ENCODE measurements at places on chromosomes 5 and 9. TPM values are rescaled to one million over a fixed set of nuclear protein-coding genes. Genes with fewer than 3 reads are reported as not detected.

DNA sequence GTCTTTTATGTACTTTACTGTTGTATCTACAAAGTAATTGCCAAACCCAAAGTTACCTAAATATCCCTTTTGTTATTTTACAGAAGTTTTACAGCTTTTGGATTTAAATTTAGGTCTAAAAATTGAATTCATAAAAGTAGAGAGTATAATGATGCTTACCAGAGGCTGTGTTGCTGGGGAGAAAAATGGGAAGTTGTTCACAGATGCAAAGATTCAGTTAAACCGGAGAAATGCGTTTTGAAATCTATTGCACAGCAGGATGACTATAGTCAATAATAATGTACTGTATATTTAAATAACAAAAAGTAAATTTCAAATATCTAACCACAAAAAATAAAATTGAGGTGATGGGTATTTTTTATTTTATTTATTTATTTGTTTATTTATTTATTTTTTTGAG lies 2.6 kb upstream of the ANKRD18A start:
- DNase-seq: no peak

- DNase-seq: no peak
Measured at GRCh38 chr5:16034319-16035001, 145.1 kb downstream of the MARCHF11 start.

- no peak for DNase-seq
Measured at GRCh38 chr9:116154976-116155697, 1.5 kb downstream of the PAPPA start.

DNA sequence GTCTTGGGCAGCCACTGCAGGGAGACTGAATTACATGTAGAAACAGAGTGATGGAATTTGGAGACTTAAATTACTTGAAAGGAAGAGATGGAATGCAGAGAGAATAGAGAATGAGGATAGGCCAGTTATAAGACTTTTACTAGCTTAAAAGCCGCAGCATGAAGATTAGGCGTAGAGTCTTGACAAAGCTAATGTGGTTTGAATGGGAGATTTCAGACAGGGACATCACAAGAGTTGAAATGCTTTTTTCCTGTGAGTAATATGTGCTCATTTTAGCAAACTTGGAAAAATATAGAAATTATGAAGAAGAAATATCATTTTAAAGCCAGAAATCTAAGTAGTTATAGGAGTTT lies 7.5 kb downstream of the CENPP start:
- DNase-seq: no peak

DNA sequence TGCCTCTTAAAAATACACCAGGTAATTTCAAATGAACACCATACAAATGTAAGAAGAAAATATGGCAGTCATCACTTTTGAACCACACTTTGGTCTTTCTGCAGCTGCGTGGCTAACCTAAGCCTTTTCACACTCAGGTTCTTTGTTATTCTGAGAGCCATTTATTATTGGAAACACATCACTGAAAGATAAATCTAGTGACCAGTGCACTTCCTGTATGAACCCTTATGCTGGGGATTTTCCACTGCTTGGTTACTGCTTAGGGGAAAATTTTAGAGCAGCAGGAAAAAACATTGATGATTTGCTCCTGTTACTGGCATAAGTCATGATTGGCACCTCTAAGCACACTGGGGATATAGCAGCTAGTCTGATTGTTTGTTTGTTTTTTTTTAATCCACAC lies 58.6 kb upstream of the RANBP3L start:
- DNase-seq: no peak

- no peak for DNase-seq
Measured at GRCh38 chr5:128920345-128921215, 44.7 kb upstream of the SLC27A6 start.

DNA sequence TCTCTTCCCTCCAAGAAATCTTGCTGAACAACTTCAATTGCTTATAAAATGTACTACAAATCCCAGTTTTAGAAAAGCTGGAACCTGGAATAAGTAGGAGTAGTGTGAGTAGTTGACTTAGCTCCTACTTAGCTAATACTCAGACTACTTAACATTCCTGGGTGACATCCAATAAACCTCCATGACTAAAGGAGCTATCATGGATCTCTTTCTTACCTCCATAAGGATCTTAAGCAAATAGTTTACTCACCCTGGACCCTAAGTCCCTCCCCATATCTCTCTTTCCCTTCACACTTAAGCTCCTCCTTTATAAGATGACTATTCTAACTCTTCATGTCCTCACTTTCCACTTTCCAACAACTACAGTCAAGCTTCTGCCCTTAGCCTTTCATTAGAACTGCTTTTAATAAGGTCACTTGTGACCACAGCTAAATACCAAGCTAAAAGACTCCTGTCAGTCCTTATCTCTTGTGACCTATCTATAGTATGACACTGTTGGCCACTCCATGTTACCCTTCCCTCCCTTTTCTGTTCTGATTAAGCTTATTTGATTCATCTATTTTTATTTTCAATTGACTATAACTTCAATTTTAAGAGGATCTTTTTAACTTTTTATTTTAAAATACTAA lies 194.9 kb downstream of the RFX3 start:
- DNase-seq: no peak

DNA sequence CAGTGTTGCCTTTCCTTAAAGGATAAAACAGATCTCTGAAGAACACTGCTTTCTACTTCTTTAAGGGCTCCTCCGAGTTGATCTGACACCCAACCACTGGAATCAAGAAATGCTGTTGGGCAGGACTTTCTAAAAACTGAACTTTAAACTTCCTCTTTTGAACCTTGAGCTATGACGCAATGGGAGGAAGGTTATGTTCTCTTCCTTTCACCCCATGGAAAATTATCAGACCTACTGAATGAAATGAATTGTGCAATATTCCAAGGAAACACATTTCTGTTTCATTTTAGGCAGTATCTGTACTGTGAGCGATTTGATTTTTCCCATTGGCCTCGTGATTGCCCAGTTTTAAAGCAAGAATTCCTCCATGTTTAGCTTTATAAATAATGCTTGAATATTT lies 206.0 kb upstream of the PRR16 start:
- no peak for DNase-seq

DNA sequence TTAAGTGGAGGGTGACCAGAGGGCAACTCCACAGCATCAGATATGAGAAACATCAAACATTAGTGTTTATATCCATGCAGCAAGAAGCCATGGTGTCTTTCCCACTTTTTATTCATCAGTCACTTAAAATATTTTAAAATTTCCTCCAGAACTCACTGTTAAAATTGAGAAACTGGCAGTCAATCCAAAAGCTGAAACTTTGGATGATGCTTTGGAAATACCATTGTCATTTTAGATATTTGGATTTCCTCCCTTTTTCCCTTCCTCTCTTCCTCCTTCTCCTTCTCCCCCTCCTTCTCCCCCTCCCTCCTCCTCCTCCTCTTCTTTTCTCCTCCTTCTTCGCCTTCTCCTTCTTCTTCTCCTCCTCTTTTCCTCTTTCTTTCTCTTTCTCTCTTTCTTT lies 33.1 kb upstream of the NTRK2 start:
- DNase-seq: no peak

- no peak for DNase-seq
Measured at GRCh38 chr5:154712518-154713437, 42.4 kb upstream of the LARP1 start.

- DNase-seq: no peak
Measured at GRCh38 chr9:28915202-28915930, 1342.1 kb upstream of the C9orf72 start.

DNA sequence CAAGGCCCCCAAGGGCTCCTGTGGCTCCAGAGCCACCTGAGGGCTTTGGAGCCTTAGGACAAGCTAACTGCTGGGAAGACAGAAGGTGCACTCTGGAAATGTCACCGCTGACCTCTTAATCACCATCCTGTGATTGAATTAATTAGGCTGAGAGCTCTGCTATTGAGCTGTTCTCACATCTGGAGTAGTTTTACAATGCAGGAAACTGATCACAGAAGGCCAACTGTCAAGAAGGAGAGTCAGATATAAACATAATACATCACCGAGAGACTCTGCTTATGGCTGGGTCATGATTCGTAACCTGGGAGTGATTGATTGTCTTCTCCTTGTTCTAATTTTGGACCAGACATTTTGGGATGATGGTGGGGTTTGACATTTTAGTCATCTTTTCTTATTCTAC lies 226.1 kb downstream of the SLIT3 start:
- DNase-seq: no peak

- no peak for DNase-seq
Measured at GRCh38 chr5:53643445-53643844, 83.0 kb downstream of the NDUFS4 start.

- no peak for DNase-seq
Measured at GRCh38 chr5:167285591-167285990, 1005.9 kb upstream of the WWC1 start.

DNA sequence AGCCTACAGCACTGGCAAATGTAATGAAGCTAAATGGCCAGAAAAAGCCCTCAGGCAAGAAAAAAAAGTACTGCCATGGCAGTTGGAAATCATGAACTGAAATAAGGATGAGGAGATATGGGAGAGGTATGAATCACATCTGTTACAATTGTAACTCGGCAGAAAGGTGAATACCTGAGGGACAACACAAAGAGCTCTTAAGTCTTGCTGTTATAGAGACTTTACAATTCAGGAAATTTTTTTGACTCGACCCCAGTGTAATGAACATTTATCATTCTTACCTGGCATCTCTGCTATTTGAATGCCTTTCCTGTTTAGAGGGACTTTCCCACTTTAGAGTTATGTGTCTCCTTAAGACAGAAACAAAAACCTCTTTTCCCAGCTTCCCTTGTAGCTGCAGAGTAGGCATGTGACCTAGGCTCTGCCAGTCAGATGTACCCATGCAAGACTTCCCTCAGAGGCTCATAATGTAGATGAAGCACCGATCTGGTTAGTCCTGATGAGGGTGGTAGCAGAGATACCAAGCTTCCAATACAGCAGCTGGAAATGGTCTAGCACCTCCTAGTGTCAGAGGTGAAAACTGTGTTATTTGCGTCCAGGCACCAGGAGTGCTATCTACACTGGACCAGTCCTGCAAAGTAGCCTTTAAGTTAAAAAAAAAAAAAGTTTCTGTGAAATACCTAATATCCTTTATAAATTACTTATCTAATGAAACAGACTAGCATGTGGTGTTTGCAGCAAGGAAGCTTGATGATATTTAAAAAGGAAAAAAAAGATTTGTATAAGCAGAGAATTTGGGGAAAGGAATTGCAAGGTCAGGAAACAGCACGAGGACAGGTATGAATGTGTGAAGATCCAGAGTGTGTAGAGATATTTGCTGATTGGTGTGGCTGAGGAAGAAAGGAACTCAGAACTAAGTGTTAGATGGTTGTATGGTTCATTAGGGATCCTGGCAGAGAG lies 146.9 kb upstream of the SLC1A3 start:
- DNase-seq: no peak

DNA sequence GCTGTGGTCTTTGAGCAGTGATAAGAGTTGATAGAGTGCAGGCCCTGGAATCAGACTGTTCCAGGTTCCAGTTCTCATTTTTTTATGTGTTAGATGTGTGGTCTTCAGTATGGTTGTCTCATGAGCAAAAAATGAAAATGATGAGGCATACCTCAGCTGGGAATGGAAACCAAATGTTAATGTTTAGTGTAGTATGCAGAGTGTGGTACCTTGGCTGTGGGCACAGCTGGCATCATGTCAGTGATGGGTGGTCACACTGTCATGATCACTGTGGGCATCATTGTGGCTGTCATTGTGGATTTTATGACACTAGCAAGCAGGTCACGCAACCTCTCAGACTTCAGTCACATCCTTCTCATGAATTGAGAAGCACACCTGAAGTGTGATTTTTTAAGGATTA lies 6.4 kb downstream of the ABLIM3 start:
- no peak for DNase-seq

DNA sequence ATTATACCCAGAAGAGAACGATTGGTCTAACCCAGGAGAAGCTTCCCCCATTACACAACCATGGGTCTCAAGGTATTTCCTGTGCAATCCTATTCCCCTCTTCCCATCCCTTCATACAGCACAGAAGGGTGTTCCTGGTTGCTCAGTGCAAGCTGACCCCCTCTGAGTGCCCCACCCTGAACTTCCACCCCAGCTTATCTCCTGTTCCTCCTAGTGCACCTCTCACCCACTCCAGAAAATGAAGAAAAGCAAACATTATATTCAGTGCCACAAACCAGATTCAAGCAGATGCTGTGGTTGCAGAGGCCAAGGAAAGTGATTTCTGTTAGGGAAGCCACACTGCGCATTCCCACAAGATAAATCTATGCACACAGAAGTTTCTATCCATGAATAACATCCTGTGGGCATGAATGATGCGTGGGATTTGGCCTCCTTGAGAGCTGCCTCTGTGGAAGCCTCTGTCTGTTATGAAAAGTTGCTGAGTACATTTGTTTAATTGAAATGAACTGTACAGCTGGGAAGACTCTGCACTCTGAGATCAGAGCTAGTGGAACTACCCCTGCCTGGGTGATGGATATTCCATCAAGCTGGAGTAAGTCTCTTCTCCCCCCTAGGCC lies 2.2 kb upstream of the OR2S2 start:
- no peak for DNase-seq

DNA sequence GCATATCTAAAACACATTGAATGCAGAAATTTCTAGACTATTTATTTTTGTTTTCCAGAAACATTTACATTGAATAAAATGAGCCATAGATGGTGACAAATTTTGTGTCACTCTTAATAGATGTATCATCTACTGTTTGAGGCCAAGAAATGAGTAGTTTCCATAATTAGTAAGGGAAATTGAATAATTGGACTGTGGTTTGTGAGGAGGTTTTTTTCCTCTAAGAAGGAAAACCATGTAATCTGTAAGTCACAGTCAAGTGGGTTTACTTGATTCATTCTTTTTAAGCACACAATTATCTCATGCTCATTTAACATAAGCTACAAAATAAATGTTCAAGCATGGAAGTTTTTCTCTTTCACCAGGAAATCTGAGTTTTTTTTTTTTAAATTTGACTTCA lies 876.4 kb downstream of the NR2F1-AS1 start:
- no peak for DNase-seq

GRCh38 chr9:70609542-70610286 lies 195.3 kb upstream of the KLF9 start:
- no peak for DNase-seq

ITGA1 gene
- total RNA-seq: 0.76 TPM

TMEM252 gene
- total RNA-seq: not detected

ORM2 gene
- not detected for total RNA-seq

LRRC70 gene
- 1.1 TPM for total RNA-seq

MRPS2 gene
- 61.7 TPM for total RNA-seq

IL3 gene
- 140 TPM for total RNA-seq

Measured in activated T-helper 2 cell treated with anti-CD3 and anti-CD28 coated beads, Interferon-gamma antibody, Interleukin-2, Interleukin-4, amounts not matched to agents 10 μg/mL and 5 μg/mL and 100 μg/mL, durations not matched to agents 14 hours and 24 hours and 36 hours (primary cell).